ENCODE measurements at places on chromosomes 6 and 20. TPM values are rescaled to one million over a fixed set of nuclear protein-coding genes. Genes with fewer than 3 reads are reported as not detected.

GRCh38 chr6:137661601-137662000 lies 167.4 kb upstream of the OLIG3 start:
- no peak overlapping the region for H3K4me3 ChIP-seq
- peaks cover 11% of the 10 kb centered on the region for H3K4me1 ChIP-seq
- no peak overlapping the region for H3K27ac ChIP-seq
- no peak for DNase-seq
- no peaks in the 10 kb centered on the region for H3K36me3 ChIP-seq

DNA sequence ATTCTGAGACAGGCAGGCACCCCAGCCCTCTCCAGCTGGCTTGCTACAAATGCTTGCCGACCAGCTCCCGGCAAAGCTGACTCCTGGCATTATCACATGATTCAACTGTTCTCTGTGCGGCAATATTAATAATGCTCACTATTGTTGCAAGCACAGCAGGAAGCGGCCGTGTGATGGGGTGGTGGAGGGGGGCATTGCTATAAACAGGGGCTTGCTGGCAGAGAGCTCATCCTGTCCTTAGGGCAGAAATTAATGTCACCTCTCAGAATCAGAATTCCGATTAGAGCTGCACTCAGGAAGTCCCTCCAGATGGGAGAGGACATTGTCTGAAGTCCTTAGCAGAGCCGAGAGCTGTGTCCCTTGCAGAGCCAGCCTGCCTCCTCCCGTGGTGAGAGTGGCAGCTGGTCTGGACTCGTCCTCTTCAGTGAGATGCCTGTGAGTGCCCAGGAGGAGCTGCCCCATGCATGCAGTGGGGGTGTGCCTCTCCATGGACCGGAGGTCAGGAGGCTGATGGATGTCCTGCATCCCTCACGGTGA lies 162.5 kb downstream of the CDH4 start:
- H3K27ac ChIP-seq, result no peak overlapping the region
- H3K36me3 ChIP-seq, result no peaks in the 10 kb centered on the region
- no peak for DNase-seq
- H3K4me1 ChIP-seq, result peaks cover 15% of the 10 kb centered on the region
- H3K27me3 ChIP-seq, result no peaks in the 10 kb centered on the region

- H3K27ac ChIP-seq, result no peak overlapping the region
- H3K27me3 ChIP-seq, result peaks cover 33% of the 10 kb centered on the region
- no peak overlapping the region for H3K4me3 ChIP-seq
- H3K4me1 ChIP-seq, result peaks cover 7% of the 10 kb centered on the region
- DNase-seq, result peak; percentile 1
These were observed 167.3 kb downstream of the GRM4 start for GRCh38 chr6:33978412-33979150.

- H3K36me3 ChIP-seq, result peaks cover 21% of the 10 kb centered on the region
- H3K27ac ChIP-seq, result peak overlapping the region; percentile 82
- H3K4me1 ChIP-seq, result peaks cover 8% of the 10 kb centered on the region
- H3K27me3 ChIP-seq, result no peaks in the 10 kb centered on the region
- peak overlapping the region; percentile 95 for H3K4me3 ChIP-seq
- DNase-seq, result no peak
These were observed 931 bp downstream of the UFL1 start for GRCh38 chr6:96522465-96523009.

Gene SPATA25
- total RNA-seq, result 0.43 TPM

Gene VAPB
- 26.0 TPM for total RNA-seq

Gene SMLR1
- not detected for total RNA-seq

Gene OPRM1
- total RNA-seq, result not detected

Gene SIGLEC1
- not detected for total RNA-seq
